ENCODE measurements at places on chromosomes 13 and 19.

GRCh38 chr13:99661791-99662190, 160.5 kb downstream of the TM9SF2 start:
- no peak for DNase-seq

DNA sequence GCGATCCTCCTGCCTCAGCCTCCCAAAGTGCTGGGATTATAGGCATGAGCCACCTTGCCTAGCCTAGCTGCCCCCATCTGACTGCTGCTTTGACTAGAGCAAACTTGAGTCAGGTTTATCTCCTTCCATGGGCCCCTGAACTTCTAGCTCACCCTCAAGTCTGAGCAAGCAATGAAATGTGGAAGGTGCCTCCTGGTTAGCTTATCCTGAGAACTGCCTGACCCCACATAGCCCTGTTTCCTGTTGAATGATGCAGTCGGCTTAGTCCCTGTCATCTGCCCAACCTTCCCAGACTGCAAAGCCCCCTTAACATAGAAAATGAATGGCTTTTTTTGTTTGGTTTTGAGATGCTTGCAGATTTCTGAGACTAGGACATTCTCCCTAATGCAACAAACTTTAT, 8.9 kb upstream of the TMEM160 start:
- peak; percentile 10 for DNase-seq

GRCh38 chr13:32126756-32127155, 95.2 kb downstream of the FRY start:
- no peak for DNase-seq

DNA sequence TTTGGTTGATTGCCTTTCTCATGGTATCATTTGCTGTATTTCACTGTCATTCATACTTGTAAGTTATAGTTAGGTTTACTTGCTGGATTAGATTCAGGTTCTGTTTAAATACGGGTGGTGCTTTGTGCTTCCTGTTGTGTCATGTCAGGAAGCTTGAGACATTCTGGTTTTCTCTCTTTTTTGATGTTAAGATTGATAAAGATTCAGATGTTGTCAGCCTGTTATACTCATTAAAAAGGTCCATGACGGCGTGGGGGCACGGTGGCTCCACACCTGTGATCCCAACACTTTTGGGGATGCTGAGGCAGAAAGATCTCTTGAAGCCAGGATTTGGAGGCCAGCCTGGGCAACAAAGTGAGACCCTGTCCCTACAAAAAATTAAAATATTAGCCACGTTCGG, 45.7 kb downstream of the NAA16 start:
- no peak for DNase-seq

DNA sequence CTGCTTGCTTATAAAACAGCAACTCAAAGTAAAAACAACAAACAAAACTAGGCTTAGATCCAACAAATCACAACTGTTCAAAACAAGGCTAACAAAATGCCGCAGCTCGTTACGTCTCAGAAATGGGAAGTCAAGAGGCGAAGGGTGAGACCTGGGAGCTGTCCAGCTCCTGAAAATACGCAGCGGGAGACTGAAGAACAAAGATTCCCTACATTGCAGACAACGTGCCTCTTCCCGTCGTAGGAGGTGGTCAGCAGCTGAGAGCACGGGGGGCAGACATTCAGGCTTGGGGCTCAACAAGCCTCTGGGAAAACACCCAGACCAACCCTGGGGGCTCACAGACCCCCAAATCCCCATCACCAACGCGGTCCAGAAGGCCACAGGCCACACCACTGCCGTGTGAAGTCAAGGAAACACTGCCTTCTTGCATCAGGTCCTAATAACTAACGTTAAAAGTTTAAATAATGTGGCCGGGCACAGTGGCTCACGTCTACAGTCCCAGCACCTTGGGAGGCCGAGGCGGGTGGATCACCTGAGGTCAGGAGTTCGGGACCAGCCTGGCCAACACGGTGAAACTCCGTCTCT, 13.5 kb downstream of the PLPP2 start:
- no peak for DNase-seq

DNA sequence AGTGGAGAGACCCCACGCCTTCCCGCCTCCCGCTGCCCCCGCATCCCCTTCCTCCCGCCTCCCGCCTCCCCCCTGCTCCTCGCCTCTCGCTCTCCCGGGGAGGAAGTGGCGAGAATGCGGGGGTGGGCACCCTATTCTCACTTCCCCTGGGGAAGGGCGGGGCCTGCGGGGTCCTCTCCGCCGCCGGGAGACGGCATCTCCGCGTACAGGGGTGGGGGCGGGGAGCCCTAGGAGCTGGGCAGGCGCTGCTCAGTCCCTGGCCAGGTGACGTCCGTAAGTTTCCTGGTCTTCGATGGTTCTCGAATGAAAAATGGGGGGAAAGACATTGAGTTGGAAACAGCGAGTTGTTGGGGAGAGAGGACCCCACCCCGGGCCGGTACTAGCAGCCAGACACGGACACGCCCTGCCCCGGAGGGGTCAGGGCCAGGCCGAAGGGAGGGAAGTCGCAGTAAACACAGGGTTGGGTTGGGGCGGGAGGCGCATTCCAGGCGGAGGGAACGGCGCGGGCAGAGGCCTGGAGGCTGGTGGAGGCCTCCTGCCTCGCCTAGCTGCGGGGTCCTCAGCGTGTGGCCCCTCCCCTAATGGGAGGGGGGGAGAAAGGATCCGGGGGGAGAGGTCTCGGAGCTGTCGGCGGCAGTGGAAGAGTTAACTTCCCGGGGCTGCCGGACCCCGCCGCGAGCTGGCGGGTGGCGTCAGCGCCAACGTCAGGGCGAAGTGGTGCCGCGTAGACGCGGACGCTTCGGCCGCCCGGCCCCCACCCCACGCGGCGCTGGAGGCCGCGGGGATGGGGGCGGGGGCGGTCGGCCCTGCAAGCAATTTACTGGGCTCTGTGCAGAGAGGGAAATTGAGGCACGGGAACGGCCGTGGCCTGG, 10.4 kb upstream of the JUND start:
- peak; percentile 72 for DNase-seq

GRCh38 chr13:34696296-34696695, 245.8 kb upstream of the NBEA start:
- no peak for DNase-seq

Data from urinary bladder (tissue), 4 donors.